ENCODE measurements at places on chromosomes 13 and 19. TPM values are rescaled to one million over a fixed set of nuclear protein-coding genes. Genes with fewer than 3 reads are reported as not detected.

GRCh38 chr13:60080850-60081249 lies 82.9 kb downstream of the DIAPH3 start:
- no peaks in the 10 kb centered on the region for H3K27me3 ChIP-seq
- no peak for DNase-seq
- no peaks in the 10 kb centered on the region for H3K4me1 ChIP-seq
- H3K27ac ChIP-seq, result no peak overlapping the region

DNA sequence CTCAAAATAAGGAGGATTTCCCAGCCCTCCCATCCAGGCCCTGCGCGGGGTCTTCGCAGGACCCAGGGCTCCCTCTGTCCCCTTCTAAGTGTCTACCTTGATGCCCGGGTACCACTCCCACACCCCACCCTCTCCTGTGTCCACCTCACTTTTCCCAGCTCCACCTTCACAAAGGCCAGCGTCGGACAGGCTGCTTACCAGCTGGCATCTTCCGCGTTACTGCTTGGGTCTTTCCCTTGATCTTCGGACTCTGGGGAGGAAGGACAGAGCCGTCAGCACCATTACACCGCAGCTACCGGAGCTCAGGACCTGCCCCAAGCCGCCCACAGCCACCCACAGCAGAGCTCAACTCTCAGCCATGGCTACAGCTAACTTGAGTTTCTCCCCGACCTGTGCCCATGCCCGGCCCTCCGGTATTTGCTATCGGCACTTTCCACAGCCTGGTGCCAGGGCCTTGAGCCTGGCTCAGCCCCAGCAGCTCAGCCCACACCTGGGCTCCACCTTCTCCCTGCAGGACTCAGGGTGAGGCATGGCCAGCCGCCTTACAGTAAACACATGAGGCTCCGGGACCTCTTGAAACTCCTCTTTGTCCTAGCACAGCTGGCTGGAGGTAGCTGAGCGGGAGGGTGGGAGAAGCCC lies 3.8 kb downstream of the C13orf46 start:
- no peak overlapping the region for H3K27ac ChIP-seq
- H3K36me3 ChIP-seq, result no peaks in the 10 kb centered on the region
- no peak for DNase-seq
- H3K4me3 ChIP-seq, result no peak overlapping the region
- H3K4me1 ChIP-seq, result no peaks in the 10 kb centered on the region
- no peaks in the 10 kb centered on the region for H3K27me3 ChIP-seq

The MYO9B gene
- total RNA-seq, result 74.6 TPM

The PEAK3 gene
- total RNA-seq, result not detected
